ENCODE measurements at places on chromosomes 6 and 20.

GRCh38 chr6:170456334-170456733, 96.8 kb downstream of the PSMB1 start:
- no peak for DNase-seq

DNA sequence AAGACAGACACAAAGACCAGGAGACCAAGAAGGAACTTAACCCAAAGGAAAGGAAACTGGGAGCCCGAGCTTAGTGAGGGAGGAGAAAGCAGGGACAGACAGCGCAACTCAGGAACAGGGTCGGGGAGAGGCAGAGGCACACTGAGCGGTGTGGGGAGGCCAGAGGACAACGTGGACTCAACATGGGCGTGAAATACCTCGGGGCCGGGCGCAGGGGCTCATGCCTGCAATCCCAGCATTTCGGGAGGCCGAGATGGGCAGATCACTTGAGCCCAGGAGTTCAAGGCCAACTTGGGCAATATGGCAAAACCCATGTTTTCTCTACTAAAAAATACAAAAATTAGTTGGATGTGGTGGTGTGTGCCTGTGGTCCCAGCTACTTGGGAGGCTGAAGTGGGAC, 5.7 kb upstream of the RPS6KA2 start:
- no peak for DNase-seq

GRCh38 chr6:158784505-158784904, 34.7 kb downstream of the EZR start:
- DNase-seq: no peak

DNA sequence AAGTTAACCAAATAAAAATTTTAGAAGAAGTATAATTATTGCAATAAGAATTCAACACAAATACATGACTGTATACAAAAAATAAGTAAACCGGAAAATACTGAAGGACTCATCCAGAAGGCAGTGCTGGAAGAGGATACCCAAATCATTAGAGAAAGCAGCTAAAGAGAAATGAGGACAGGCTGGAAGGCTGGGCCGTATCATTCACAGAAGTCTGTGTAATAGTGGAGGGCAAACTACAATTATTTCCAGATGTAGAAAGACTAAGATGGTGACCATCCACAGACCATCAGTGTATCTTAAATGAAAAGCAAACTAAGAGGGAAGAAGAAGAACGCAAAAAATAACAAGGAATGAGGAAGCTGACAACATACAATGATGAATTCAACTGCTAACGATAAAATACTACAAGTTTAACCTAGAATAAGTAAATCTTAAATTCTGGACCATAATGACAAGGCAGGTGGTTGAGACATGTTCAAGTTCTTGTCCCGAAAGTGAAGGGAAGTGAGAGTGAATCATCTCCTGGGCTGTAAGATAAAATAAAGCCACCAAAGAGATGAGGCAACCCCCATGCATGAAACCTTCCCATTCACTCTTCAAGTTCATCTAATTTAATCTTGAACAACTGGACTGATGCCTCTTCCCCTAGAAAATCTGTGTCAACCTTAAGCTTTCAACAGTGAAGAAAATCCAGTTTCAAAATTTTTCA, 71.5 kb downstream of the SLC23A2 start:
- DNase-seq: no peak

All from smooth muscle cell of the brain vasculature (primary cell).